ENCODE measurements at places on chromosomes 6 and 20.

GRCh38 chr6:21202521-21202920 is 391.0 kb upstream of the SOX4 start:
- DNase-seq, result no peak
- no peaks in the 10 kb centered on the region for H3K27me3 ChIP-seq
- H3K4me1 ChIP-seq, result no peaks in the 10 kb centered on the region
- H3K27ac ChIP-seq, result no peak overlapping the region
- H3K36me3 ChIP-seq, result peaks cover 19% of the 10 kb centered on the region

DNA sequence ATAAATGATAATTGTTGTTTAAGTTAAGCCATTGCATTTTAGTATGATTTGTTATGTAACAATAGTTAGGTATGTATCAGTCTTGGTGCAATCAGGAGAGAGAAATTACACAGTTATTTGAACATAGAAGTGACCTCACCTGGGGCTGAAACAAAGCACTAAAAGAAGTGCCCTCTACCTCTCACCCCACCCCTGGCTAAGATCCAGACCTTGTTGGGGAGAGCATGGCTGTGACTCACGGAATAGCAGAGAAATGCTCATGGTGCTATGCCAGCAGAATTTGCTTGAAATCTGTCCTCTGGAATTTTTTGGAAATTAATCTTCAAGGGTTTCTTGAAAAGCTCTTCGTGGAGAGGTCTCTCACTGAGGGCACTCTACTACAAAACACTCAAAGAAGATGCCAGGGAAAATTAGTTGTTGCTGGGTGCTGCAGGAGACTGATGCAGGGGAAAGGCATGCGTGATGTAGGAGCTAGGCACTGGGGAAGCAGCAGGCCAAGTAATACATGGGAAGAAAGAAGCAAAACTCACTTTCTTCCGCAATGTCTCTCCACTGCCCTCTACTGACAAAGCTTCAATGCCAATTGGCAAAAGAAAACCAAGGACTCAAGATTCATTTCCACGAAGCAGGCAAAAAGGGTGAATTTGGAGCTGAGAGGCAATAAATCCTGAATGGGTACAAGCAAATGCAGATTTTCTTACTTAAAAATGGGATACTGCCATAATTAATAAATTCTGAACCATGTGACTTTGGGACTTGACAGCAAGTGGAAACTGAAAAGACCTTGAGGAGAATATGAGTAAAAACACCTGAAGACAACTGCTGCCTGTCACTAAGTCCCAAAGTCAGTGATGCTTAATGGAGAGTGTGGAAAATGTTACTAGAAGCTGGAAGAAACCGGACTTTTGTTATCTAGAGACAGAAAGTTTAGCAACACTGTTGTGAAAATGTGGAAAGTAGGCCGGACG is 136.3 kb upstream of the ZNF184 start:
- H3K4me3 ChIP-seq, result no peak overlapping the region
- peaks cover 13% of the 10 kb centered on the region for H3K27me3 ChIP-seq
- H3K36me3 ChIP-seq, result no peaks in the 10 kb centered on the region
- H3K4me1 ChIP-seq, result no peaks in the 10 kb centered on the region
- no peak overlapping the region for H3K27ac ChIP-seq
- no peak for DNase-seq

- no peak overlapping the region for H3K4me3 ChIP-seq
- H3K36me3 ChIP-seq, result no peaks in the 10 kb centered on the region
- no peak for DNase-seq
- no peaks in the 10 kb centered on the region for H3K27me3 ChIP-seq
Observed at GRCh38 chr6:79821859-79822258, 125.5 kb downstream of the ELOVL4 start.

- DNase-seq, result no peak
- H3K27me3 ChIP-seq, result no peaks in the 10 kb centered on the region
- H3K36me3 ChIP-seq, result peaks cover 18% of the 10 kb centered on the region
Observed at GRCh38 chr20:35020108-35020928, 64.7 kb downstream of the MYH7B start.

- peaks cover 4% of the 10 kb centered on the region for H3K36me3 ChIP-seq
Observed at GRCh38 chr6:107443608-107444267, 15.6 kb downstream of the PDSS2 start.

- no peak overlapping the region for H3K4me3 ChIP-seq
- H3K27me3 ChIP-seq, result no peaks in the 10 kb centered on the region
- peaks cover 7% of the 10 kb centered on the region for H3K4me1 ChIP-seq
- H3K36me3 ChIP-seq, result peaks cover 14% of the 10 kb centered on the region
Observed at GRCh38 chr6:89970072-89970471, 75.8 kb downstream of the GJA10 start.

GRCh38 chr6:25872814-25873213 is 1.2 kb downstream of the SLC17A3 start:
- H3K4me3 ChIP-seq, result no peak overlapping the region
- peak overlapping the region; percentile 46 for H3K27ac ChIP-seq
- H3K4me1 ChIP-seq, result peaks cover 6% of the 10 kb centered on the region
- no peaks in the 10 kb centered on the region for H3K36me3 ChIP-seq
- DNase-seq, result no peak

- H3K27me3 ChIP-seq, result no peaks in the 10 kb centered on the region
- DNase-seq, result no peak
- no peak overlapping the region for H3K4me3 ChIP-seq
- no peaks in the 10 kb centered on the region for H3K36me3 ChIP-seq
Observed at GRCh38 chr6:83073615-83074014, 6.1 kb downstream of the DOP1A start.

GRCh38 chr6:131642987-131643611 is 6.0 kb downstream of the ENPP3 start:
- H3K4me1 ChIP-seq, result no peaks in the 10 kb centered on the region
- DNase-seq, result no peak
- H3K36me3 ChIP-seq, result no peaks in the 10 kb centered on the region
- no peak overlapping the region for H3K27ac ChIP-seq

- H3K27ac ChIP-seq, result no peak overlapping the region
- H3K4me1 ChIP-seq, result no peaks in the 10 kb centered on the region
- H3K27me3 ChIP-seq, result peaks cover 3% of the 10 kb centered on the region
- no peaks in the 10 kb centered on the region for H3K36me3 ChIP-seq
- H3K4me3 ChIP-seq, result no peak overlapping the region
Observed at GRCh38 chr6:99946005-99946404, 48.0 kb downstream of the MCHR2 start.

GRCh38 chr20:10492844-10493243 is 57.7 kb downstream of the SLX4IP start:
- no peak overlapping the region for H3K4me3 ChIP-seq
- H3K27ac ChIP-seq, result no peak overlapping the region
- no peaks in the 10 kb centered on the region for H3K4me1 ChIP-seq
- no peaks in the 10 kb centered on the region for H3K36me3 ChIP-seq
- H3K27me3 ChIP-seq, result no peaks in the 10 kb centered on the region

GRCh38 chr6:16273256-16273655 is 34.9 kb downstream of the GMPR start:
- H3K27ac ChIP-seq, result no peak overlapping the region
- H3K4me3 ChIP-seq, result no peak overlapping the region
- no peaks in the 10 kb centered on the region for H3K36me3 ChIP-seq
- DNase-seq, result no peak
- H3K4me1 ChIP-seq, result no peaks in the 10 kb centered on the region

All from T-cell (primary cell).